CD8-positive, alpha-beta memory T cell (primary cell): ENCODE measurements at places on chromosomes 5 and 9.
A peak's percentile ranks its signal among the peaks of the same experiment; 100 is the strongest.

GRCh38 chr9:91082731-91083130 is 279.0 kb downstream of the AUH start:
- no peaks in the 10 kb centered on the region for H3K4me1 ChIP-seq
- DNase-seq = no peak
- H3K4me3 ChIP-seq = no peak overlapping the region
- no peaks in the 10 kb centered on the region for H3K36me3 ChIP-seq

- no peak overlapping the region for H3K4me3 ChIP-seq
- H3K27ac ChIP-seq = no peak overlapping the region
- H3K27me3 ChIP-seq = no peaks in the 10 kb centered on the region
- no peak for DNase-seq
- no peaks in the 10 kb centered on the region for H3K4me1 ChIP-seq
- H3K36me3 ChIP-seq = no peaks in the 10 kb centered on the region
These were observed 12.7 kb downstream of the VAV2 start for GRCh38 chr9:133979273-133979920.

DNA sequence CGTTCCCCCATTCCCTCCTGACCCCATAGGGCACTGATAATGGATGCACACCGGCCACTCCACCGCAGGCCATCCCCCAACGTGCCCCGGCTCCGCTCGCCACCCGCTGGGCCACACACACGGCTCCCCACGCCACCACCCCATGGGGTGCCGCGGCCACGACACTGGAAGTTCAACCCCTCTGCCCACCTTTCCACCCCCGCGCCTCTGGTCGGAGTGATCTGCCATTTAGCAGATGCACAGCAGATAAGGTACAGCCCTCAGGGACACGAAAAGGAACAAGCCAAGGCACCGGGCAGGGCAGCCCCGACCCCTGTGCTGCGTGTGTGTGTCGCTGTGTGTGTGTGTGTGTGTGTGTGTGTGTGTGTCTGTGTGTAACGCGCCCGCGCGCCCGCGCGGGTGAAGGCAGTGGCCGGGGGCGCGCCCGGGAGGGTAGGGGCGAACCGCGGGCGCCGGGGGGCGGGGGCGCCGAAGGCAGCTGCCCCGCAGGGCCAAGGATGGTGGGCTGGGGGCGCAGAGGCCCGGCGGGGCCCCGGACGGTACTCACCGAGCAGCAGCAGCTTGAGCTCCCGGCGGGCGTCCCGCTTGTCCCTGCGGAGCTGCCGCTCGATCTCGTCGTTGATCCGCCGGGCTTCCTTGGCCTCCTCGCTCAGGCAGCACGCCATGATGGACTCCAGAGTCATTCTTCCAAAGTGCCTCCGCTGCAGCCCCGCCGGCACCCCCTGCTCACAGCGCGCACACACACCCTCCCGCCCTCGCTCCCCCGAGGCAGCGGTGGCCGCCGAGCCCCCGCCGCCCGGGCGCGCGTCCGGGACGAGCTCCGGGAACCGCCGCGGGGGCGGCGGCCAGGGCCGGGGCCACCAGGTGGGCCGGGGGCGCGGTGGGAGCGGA is 813 bp downstream of the GNAQ start:
- no peaks in the 10 kb centered on the region for H3K27me3 ChIP-seq
- peak overlapping the region; percentile 49 for H3K27ac ChIP-seq
- no peaks in the 10 kb centered on the region for H3K36me3 ChIP-seq
- peak; percentile 14 for DNase-seq

DNA sequence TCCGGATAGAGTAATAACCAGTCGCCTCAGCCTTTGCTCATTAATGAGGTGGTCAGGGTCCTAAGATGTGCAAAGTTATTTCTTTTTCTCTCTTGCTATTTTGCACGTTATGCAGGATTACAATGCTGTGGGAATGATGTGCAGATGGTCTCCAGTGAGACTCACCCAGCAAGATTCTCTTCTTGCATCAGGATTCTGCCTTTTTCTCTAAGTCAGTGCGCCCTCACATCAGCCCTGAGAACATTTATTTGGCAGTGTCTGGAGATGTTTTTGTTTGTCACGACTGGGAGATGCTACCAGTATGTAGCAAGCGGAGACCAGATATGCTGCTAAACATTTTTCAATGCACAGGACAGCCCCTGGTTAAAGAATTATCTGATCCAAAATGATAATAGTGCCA is 280.3 kb upstream of the WWC1 start:
- no peak overlapping the region for H3K4me3 ChIP-seq
- no peaks in the 10 kb centered on the region for H3K36me3 ChIP-seq
- no peaks in the 10 kb centered on the region for H3K27me3 ChIP-seq

DNA sequence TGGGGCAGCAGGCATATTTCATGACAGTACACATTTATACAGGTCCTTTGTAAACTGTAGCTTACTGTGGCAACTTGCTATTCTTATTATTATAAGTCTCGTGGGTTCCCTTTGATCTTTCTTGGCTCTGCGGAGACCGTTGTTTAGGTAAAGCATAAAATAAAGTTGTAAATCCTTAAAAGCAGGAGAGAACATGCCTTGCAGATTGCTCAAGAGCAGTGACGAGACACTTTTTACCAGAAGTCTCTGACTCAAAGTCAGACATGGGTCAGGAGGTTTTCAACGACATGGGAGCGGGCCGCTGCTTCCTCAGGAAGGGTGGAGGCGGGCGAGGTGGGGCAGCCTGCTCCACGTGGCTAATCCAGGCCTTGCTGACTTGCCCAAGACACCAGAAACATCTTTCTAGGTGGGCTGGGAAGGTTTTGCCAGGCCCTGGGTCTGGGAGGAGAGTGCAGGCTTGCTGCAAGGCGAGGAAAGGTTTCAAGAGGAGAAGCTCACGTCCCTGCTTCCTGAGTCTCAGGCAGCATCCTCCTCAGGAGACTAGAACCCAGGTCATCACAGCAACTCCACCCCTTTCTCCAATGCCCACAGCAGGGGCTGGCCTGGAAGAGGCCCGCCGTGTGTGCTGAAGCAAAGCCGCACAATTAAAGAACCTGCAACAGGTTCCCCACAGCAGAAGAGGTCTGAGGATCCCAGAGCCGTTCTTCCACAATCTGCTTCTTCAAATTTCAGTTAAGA is 6.5 kb downstream of the TBC1D2 start:
- no peaks in the 10 kb centered on the region for H3K27me3 ChIP-seq
- DNase-seq = no peak
- peaks cover 10% of the 10 kb centered on the region for H3K4me1 ChIP-seq
- H3K36me3 ChIP-seq = no peaks in the 10 kb centered on the region
- H3K27ac ChIP-seq = peak overlapping the region; percentile 55

DNA sequence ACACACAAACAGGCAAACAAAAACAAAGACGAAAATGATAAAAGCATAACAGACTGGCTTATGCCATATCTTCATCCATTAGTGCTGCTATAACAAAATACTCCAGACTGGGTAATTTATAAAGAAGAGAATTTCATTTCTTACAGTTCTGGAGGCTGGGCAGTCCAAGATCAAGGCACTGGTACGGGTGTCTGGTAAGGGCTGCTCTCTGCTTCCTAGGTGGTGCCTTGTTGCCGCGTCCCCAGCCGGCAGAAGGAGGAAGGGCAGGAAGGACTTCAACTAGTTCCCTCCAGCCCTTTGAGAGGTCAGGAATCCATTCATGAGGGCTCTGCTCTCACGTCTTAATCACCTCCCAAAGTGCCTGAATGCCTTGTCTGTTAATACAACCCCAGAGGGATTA is 122.6 kb downstream of the BOD1 start:
- no peak for DNase-seq
- H3K27me3 ChIP-seq = no peaks in the 10 kb centered on the region
- H3K27ac ChIP-seq = no peak overlapping the region
- no peaks in the 10 kb centered on the region for H3K36me3 ChIP-seq
- no peak overlapping the region for H3K4me3 ChIP-seq

- H3K27me3 ChIP-seq = no peaks in the 10 kb centered on the region
- H3K4me1 ChIP-seq = no peaks in the 10 kb centered on the region
- DNase-seq = no peak
- no peaks in the 10 kb centered on the region for H3K36me3 ChIP-seq
These were observed 306.7 kb upstream of the CLINT1 start for GRCh38 chr5:158165647-158166046.

GRCh38 chr9:114804505-114804904 is 1.3 kb downstream of the TNFSF15 start:
- DNase-seq = no peak
- no peaks in the 10 kb centered on the region for H3K36me3 ChIP-seq
- no peak overlapping the region for H3K4me3 ChIP-seq
- no peak overlapping the region for H3K27ac ChIP-seq
- H3K27me3 ChIP-seq = no peaks in the 10 kb centered on the region

- H3K36me3 ChIP-seq = no peaks in the 10 kb centered on the region
- no peaks in the 10 kb centered on the region for H3K4me1 ChIP-seq
- no peaks in the 10 kb centered on the region for H3K27me3 ChIP-seq
- no peak overlapping the region for H3K4me3 ChIP-seq
- no peak for DNase-seq
These were observed 113.5 kb upstream of the MRPS30 start for GRCh38 chr5:44695259-44695658.

GRCh38 chr5:119862619-119863018 is 233.3 kb downstream of the FAM170A start:
- no peak for DNase-seq
- no peaks in the 10 kb centered on the region for H3K27me3 ChIP-seq
- H3K36me3 ChIP-seq = no peaks in the 10 kb centered on the region
- no peak overlapping the region for H3K27ac ChIP-seq

DNA sequence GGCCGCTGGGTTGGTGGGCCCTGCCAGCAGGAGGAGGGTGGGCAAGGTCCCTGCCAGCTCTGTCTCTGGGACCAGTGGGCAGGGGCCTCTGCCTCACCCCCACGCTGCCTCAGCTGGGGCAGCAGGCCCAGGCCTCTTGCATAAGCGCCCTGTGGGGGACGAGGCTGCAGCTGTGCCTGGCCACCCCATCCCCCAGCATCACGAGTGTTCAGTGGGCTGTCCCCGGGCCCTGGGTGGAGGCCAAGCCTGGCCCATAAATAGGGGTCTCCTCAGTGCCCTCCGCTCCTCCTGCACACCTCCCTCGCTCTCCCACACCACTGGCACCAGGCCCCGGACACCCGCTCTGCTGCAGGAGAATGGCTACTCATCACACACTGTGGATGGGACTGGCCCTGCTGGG is at the start of gene PTGDS:
PTGDS (plus strand) TSS at position 282 of the 400 bp plus-strand sequence; CDS start at position 357, 75 bp downstream.
- H3K4me1 ChIP-seq = peaks cover 26% of the 10 kb centered on the region
- DNase-seq = no peak
- no peak within 1 kb of the TSS for H3K4me3 ChIP-seq

DNA sequence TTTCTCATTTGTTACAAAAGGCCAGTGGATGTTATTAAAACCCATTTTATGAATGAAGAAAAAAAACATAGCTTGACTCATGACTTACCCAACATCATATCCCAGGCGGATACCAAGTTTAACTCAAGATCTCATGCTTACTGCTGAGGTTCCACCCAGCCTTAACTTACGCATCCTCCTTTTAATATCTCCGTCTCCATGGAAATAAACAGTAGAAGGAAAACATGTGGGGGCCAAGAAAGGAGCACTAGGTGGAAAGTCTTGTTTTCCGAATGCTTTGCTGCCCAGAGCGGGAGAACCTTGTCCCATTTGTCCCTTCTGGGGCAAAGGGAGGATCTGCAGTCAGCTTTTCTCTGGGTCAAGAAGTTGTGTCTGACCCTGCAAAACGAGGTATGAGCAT is 44.1 kb downstream of the ANGPTL2 start:
- no peak for DNase-seq
- H3K27me3 ChIP-seq = no peaks in the 10 kb centered on the region
- H3K27ac ChIP-seq = no peak overlapping the region
- no peak overlapping the region for H3K4me3 ChIP-seq

DNA sequence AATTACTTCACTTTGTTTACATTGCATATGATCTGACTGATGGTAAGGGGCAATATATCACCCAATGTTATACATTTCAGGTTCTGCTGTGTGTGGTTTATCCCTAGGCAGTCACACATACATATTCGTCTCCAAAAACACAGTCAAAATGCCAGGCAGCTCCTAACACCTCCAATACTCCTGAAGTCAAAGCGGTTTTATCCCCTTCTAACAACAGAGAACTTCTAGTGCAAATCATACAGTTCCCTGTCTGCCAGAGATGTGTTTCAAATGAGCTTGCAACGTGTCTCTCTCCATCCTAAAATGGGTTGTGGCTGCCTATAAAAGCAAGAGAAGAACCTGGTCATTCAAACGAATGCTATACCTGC is 328.9 kb downstream of the ELAVL2 start:
- no peaks in the 10 kb centered on the region for H3K4me1 ChIP-seq
- H3K36me3 ChIP-seq = no peaks in the 10 kb centered on the region
- no peaks in the 10 kb centered on the region for H3K27me3 ChIP-seq
- no peak overlapping the region for H3K4me3 ChIP-seq
- no peak overlapping the region for H3K27ac ChIP-seq
- no peak for DNase-seq

GRCh38 chr5:31663519-31663918 is 24.6 kb downstream of the PDZD2 start:
- no peaks in the 10 kb centered on the region for H3K4me1 ChIP-seq
- no peak overlapping the region for H3K4me3 ChIP-seq
- H3K27ac ChIP-seq = no peak overlapping the region
- no peaks in the 10 kb centered on the region for H3K36me3 ChIP-seq

DNA sequence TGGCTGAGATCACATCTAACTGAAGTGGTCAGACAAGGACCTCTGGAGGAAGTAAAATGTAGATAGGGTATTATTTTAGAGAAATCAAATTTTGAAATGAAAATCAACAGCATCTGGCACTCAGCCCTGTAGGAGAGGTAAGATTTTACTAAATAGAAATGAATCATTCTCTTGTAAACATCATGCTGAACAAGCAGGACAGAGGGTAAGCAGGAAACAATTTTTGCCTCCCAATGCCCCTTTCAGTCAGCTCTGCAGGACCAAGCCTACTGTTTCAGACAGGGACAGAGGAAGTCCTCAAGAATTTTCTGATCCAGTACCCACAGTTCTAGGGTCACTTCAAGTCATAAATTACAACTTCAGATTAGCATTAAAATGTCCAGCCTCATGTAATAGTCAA is 190.1 kb downstream of the ESM1 start:
- no peak overlapping the region for H3K27ac ChIP-seq
- H3K36me3 ChIP-seq = no peaks in the 10 kb centered on the region
- DNase-seq = no peak
- no peaks in the 10 kb centered on the region for H3K27me3 ChIP-seq

GRCh38 chr9:136090768-136091581 is 4.1 kb downstream of the NACC2 start:
- H3K27ac ChIP-seq = no peak overlapping the region
- peaks cover 17% of the 10 kb centered on the region for H3K4me1 ChIP-seq
- H3K36me3 ChIP-seq = no peaks in the 10 kb centered on the region
- H3K27me3 ChIP-seq = no peaks in the 10 kb centered on the region

GRCh38 chr5:159503236-159503635 is 172.9 kb upstream of the IL12B start:
- no peaks in the 10 kb centered on the region for H3K27me3 ChIP-seq
- no peak overlapping the region for H3K4me3 ChIP-seq
- no peak overlapping the region for H3K27ac ChIP-seq
- H3K4me1 ChIP-seq = no peaks in the 10 kb centered on the region
- no peaks in the 10 kb centered on the region for H3K36me3 ChIP-seq
- DNase-seq = no peak

DNA sequence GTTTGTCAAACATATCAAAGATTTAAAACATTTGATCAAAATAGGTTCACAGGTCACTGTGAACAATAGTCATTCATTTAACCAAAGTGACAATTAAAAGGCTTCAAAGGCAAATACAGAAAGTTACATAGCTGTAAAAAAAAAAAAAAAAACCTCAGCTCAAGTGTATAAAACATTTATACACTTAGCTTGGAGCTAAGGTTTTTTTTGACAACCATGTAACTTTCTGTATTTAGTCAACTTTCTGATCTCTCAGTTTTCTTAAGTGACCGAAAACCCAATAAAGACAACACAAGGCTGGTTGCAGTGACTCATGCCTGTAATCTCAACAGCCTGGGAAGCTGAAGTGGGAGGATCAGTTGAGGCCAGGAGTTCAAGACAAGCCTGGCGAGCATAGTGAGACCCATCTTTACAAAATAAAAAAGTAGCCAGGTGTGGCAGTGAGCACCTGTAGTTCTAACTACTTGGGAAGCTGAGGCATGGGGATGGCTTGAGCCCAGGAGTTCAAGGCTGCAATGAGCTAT is 16.4 kb upstream of the UBTD2 start:
- H3K27ac ChIP-seq = no peak overlapping the region
- no peak for DNase-seq
- H3K36me3 ChIP-seq = no peaks in the 10 kb centered on the region
- no peaks in the 10 kb centered on the region for H3K4me1 ChIP-seq
